GOT3 (cell line): ENCODE measurements at places on chromosomes 3 and 15.
A peak's percentile ranks its signal among the peaks of the same experiment; 100 is the strongest.

DNA sequence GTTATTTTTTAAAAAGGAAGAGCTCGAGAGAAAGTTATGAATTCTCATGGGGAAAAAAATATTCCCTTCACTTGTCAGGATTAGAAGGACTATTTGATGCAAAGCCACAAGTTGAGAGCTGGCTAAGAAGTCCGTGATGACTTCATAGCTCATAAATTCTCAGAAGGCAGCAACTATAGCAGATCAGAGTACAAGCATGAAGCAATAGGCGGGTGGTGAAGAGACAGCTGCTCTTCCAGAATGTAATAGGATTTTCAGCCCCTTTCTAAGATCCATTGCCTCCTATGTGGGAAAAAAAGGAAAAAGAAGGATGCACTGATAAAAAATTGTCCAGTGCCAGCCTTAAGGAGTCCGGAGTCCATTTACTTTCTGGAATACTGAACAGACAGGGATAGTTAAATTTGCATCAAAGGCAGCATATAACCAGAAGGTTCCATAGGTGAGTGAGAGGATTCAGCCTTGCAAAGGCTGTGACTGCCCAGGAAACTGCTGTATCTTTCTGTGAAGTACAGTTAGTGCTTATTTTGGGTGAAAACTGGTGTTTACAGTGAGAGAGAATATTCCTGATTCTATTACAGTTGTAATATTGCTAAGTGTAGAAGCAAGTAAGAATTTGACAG, 929.5 kb upstream of the ALCAM start:
- DNase-seq = no peak

GRCh38 chr3:123328851-123329635, 119.8 kb downstream of the ADCY5 start:
- DNase-seq = peak; percentile 19

- no peak for DNase-seq
Observed at GRCh38 chr3:197181741-197182140, 116.7 kb downstream of the DLG1 start.

GRCh38 chr3:59788133-59788532, 738.3 kb upstream of the CFAP20DC start:
- no peak for DNase-seq

DNA sequence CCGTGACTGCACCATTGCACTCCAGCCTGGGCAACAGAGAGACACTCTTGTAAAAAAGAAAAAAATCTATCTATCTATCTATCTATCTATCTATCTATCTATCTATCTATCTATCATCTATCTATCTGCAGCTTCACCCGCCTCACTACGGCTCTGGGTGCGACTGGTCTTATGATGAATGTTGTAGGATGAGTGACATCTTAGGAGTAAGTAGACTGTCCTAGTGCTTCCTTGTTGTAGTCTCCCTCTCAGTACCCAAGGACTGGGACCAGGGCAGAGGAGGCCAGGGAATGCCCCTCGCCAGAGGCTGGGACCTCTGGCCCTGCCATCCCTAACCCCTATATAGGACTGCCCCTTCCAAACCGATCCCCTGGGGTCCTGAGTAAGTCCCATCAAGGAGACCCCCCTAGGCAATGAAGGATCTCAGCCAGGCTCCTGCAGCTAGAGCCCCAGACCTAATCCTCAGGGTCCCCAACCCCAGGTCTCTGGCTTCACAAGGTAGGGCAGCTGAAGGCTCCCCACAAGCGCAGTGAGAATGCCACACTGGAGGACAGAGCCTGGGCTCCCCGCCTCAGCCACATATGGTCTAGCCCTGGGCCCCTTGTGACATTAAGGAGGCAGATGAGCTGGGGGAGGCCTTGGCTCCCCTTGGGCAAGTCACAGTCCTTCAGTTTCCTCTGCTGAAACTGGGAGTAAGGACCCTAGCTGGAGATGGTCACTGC, 879 bp upstream of the SEC13 start:
- DNase-seq = no peak

DNA sequence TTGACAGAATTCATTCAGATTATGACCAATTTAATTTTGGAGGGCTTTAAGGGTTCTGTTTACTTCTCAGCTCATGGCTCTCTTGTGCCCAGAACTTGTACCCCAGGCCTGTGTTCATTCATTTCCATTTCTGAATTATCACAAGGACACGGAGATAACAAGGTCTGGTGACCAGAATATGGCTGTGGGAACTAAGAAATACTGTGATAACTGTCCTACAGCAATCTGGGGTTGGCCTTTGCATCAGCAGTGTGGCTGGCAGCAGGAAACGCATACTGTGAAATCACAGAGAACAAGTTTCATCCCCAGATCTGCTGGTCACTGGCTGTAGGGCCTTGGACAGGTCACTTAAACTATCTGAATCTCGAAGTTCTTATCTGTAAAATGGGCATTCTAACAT, 41.8 kb upstream of the TPM1 start:
- DNase-seq = no peak

DNA sequence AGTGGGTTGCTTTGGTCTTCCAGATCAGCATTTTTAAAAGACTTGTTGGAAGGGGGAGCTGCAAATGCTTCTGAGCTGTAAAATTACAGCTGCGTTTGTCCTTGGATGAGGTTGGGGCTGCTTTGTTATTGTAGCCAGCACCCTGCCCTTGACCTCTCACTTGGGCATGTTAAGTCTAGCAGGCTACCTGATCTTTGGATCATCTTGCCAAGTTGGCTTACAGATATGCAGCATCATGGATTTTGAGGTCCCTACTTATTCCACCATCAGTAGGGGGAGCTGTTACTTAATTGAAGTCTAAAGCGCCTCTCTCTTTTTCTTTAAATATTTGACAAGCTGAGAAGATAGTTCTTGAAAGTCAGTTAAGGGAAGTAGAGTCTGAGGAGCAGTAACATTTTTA, 793.0 kb downstream of the MCTP2 start:
- DNase-seq = no peak

- no peak for DNase-seq
Observed at GRCh38 chr3:31621314-31621713, 88.6 kb downstream of the STT3B start.

- no peak for DNase-seq
Observed at GRCh38 chr15:99102332-99103235, 2.3 kb upstream of the SYNM start.

- DNase-seq = no peak
Observed at GRCh38 chr3:194982472-194982871, 288.5 kb downstream of the XXYLT1 start.

- DNase-seq = no peak
Observed at GRCh38 chr15:70424937-70425411, 327.3 kb upstream of the TLE3 start.

DNA sequence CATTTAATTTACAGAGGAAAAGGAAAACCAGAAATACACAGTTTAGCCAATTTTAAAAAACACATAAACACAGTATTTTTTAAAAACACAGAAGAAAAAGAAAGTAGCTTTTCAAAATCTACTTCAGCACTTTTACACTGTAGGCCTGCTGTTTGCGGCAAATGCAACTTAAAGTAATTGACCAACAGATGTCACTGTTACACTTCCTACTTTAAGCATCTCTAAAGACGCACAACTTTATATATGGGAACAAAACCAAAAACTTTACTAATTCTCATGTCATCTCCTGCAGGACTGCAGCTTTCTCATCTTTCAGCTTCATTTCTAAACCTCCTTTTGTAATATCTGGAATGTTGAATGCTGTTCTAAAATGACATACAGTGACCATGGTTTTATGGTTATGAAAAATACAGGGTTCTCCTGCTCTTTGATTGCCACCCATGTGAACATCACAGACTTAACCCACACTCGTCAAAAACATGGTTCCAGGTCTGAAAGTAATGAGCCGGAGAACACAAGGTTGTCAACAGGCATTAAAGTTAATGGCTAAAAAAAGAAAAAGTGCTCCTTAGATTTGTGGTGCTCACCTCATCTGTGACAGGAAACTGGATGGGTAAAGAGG, 107.9 kb downstream of the FMN1 start:
- DNase-seq = no peak

DNA sequence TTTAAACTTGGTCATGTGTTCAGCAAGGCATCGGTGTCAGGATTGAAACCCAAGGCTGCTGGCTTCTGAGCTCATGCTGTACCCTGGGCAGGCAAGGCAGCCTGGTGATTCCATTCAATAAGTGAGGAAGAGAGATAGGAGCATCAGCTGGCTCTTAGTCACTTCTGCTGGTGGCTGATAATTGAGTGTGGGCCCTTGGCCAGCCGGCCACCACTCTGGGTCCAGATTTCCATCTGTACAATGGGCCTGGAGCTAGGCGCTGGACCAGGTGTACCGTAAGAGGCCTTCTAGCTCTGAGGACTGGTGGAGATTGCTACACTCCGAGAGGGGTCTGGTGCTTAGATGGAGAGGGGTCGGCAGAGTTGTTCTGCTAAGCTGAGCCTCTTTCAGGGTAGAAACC, 4.3 kb downstream of the CD276 start:
- DNase-seq = no peak

DNA sequence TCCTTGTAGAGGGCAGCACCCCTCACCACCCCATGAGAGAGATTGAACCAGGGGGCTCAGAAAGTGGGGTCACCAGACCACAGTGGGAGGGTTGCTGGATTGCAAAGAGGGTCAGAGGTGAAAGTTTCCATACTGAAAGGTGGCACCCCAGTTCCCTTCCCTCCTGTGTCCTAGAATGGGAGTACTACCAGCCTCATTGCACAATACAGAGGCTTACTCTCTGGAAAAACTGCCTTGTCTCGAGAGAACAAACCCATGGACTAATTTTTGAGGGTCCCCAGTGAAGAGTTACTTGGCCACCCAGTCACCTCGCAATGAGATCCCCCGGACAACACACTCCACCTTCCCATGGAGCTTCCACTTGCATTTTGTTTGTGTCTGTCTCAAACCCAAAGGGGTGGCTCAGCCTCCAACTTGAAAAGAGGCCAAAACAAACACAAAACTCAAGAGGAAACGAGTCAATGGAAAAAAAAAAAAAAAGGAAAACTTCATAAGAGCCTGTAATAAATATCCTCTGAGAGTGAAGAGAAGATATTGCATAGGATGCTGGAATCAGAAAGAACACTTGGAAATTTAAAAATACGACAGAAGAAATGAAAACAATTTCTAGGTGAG, 18.6 kb downstream of the MESP2 start:
- no peak for DNase-seq

DNA sequence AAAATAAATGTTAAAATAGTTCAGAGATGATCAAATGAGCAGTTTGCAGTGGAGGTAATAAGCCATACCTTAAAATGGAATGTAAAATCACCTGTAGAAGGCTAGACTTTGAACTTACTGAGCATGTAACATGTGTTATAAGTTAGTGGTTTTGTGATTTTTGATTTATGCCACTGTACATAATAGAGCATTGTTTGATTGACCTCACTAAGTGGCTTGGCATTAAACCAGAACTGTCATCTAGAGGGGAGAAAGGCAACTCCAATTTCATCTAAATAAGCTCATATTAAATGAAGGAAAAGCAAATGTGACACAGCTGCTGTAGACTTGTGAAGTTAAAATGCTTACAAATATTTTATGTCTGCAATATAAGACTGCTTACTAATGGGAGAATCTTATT, 387.9 kb downstream of the ZIC1 start:
- DNase-seq = no peak

- DNase-seq = peak; percentile 46
Observed at GRCh38 chr3:179801263-179801662, 148.4 kb downstream of the USP13 start.

DNA sequence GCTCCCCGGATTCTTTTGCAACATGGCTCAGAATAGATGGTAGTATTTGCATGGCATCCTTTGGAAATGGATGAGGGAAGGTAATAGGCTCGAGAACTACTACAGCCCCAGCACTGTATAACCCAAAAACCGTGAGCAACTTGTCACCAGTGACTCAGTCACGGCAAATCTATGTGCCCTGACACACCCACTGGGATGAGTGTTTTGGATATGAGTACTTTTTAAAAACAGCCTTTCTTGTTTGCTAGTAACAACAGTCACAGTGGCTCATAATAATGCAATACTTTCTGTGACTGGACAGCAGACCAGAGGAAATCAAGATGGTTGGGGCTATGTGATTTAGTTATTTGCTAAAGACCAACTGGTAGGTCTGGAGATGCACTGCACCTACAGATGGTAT, 299.6 kb downstream of the ULK4 start:
- DNase-seq = no peak

- no peak for DNase-seq
Observed at GRCh38 chr3:81958972-81959640, 197.7 kb upstream of the GBE1 start.

DNA sequence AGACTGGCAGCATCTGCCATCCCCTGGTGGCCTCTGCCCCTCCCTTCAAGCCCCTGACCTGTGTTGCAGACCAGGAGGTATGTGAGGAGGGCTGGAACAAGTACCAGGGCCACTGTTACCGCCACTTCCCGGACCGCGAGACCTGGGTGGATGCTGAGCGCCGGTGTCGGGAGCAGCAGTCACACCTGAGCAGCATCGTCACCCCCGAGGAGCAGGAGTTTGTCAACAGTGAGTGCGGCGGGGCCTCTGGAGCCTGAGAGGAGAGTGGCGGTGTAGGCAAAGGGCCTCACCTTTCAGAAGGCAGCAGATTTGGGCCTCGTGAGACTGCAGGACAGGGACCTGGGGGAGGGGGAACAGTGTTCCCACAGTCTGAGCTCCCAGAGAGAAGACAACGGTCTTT, 24.0 kb downstream of the HAPLN3 start:
- no peak for DNase-seq

DNA sequence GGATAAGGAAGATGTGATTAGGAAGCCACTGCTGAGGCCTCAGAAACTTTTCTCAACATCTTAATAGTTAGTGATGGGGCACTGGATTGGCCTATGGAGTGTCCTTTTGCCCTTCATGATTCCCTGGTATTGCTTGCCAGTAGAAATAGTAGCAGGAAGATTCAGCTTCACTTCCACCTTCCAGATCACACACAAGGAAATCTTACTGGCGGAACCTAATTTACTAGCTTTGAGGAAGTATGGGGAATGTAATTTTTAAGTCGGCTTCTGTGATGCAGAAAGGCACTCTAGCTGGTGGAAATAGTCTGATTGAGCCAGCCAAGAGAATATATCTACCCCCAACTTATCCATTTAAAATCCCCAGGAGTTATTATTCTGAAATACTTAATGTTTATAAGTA, 46.5 kb downstream of the LPP start:
- DNase-seq = no peak

GRCh38 chr3:9762871-9763270, 6.9 kb downstream of the CAMK1 start:
- DNase-seq = no peak

GRCh38 chr15:36612063-36612788, 32.8 kb downstream of the CDIN1 start:
- DNase-seq = no peak
